ENCODE measurements at places on chromosomes 12 and 14. TPM values are rescaled to one million over a fixed set of nuclear protein-coding genes. Genes with fewer than 3 reads are reported as not detected.
A peak's percentile ranks its signal among the peaks of the same experiment; 100 is the strongest.

- no peak for DNase-seq
- no peaks in the 10 kb centered on the region for H3K27me3 ChIP-seq
- H3K4me1 ChIP-seq = peaks cover 8% of the 10 kb centered on the region
- H3K4me3 ChIP-seq = no peak overlapping the region
- H3K36me3 ChIP-seq = peaks cover 3% of the 10 kb centered on the region
Observed at GRCh38 chr14:45198551-45198950, 54.5 kb downstream of the MIS18BP1 start.

The DDX23 gene
- total RNA-seq = 97.9 TPM

GRCh38 chr12:21828136-21828775, 53.8 kb upstream of the KCNJ8 start:
- no peak for DNase-seq
- H3K27me3 ChIP-seq = no peaks in the 10 kb centered on the region
- no peak overlapping the region for H3K4me3 ChIP-seq

DNA sequence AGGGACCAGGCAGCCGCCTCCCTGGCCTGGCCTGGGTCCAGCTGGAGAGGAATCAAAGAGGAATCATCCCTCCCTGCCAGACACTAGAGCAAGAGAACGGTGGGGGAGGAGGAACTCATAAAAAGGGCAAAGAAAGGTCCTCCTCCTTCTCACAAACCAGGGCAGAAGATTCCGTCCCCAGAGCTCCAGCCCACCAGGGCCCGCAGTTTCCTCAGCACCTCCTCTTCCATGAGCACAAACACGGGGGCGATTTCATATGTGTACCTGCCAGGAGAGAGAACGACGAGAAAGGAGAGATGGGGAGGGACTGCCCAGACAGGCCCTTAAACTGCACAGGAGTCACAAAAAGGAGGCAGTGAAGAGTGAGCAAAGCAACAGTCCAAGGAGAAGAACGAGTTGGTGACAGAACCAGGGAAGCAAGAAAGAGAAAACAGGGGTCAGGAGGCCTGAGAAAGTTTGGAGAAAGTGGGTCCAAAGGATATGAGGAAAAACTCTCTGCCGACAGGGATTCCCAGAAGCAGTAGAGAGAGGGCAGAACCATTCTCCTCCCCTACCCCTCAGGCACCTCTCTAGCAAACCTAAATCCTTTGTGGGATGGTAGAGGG, 8.7 kb upstream of the ZNF740 start:
- H3K27me3 ChIP-seq = no peaks in the 10 kb centered on the region
- peaks cover 20% of the 10 kb centered on the region for H3K36me3 ChIP-seq
- H3K27ac ChIP-seq = peak overlapping the region; percentile 95
- DNase-seq = peak; percentile 67

DNA sequence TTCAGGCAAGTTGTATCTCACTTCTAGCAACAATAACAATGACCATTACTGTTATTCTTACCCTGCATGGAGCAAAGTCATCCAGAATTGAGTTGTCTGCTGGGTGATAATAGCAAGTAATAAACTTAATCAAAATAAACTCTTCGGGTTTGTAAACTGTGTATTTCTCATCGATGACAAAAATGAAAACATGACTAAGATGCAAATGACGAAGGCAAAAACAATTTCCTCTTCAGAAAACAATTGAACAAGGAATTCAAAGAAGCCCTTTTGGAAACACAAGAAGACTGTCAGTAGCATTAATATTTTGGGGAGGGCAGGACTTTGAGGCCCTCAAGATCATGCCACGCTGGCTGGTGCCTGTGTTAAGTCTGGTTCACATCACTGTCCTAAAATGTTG, 232.0 kb downstream of the BTG1 start:
- H3K27me3 ChIP-seq = no peaks in the 10 kb centered on the region
- peaks cover 5% of the 10 kb centered on the region for H3K4me1 ChIP-seq
- DNase-seq = no peak
- no peak overlapping the region for H3K4me3 ChIP-seq
- H3K27ac ChIP-seq = no peak overlapping the region
- H3K36me3 ChIP-seq = no peaks in the 10 kb centered on the region

DNA sequence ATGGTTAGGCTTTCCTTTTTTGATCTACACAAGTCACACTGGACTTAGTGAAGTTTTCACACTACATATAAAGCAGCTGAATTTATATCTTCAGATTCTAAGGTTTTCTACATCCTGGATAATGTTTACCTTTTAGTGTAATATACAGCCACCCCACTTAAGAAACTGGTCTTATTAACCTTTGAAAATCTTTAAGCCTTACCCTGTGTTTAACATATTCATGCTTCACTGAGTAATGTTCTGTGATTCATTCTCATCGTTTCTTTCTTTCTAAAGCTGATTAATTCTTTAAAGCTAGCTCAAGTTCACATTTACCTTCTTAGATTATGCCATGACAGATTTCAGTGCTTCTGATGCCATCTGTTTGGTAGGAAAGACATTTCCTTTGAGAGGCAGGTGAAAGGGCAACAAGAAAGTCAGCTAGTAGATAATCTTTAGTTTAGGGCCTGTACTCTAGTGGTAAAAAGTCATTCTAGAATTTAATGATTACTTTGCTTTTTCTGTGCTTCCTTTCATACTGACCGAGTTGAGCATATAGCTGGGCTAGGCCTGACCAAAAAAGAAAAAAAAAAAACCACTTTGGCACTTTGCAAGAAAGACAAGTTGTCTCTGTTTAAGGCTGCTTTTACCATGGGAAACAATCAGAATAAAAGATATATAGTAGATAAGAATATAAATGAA, 690.9 kb upstream of the FBXO33 start:
- peak overlapping the region; percentile 47 for H3K27ac ChIP-seq
- no peak for DNase-seq
- no peaks in the 10 kb centered on the region for H3K36me3 ChIP-seq
- H3K4me1 ChIP-seq = peaks cover 20% of the 10 kb centered on the region

The ACOT4 gene
- total RNA-seq = 1.5 TPM

- peaks cover 3% of the 10 kb centered on the region for H3K36me3 ChIP-seq
- no peak for DNase-seq
- no peak overlapping the region for H3K27ac ChIP-seq
- peaks cover 10% of the 10 kb centered on the region for H3K4me1 ChIP-seq
Observed at GRCh38 chr12:54175200-54175963, 13.4 kb downstream of the SMUG1 start.

The CCDC197 gene
- not detected for total RNA-seq

- no peak for DNase-seq
- H3K4me1 ChIP-seq = peaks cover 6% of the 10 kb centered on the region
- H3K27me3 ChIP-seq = no peaks in the 10 kb centered on the region
Observed at GRCh38 chr12:71981149-71981548, 42.5 kb downstream of the TPH2 start.

DNA sequence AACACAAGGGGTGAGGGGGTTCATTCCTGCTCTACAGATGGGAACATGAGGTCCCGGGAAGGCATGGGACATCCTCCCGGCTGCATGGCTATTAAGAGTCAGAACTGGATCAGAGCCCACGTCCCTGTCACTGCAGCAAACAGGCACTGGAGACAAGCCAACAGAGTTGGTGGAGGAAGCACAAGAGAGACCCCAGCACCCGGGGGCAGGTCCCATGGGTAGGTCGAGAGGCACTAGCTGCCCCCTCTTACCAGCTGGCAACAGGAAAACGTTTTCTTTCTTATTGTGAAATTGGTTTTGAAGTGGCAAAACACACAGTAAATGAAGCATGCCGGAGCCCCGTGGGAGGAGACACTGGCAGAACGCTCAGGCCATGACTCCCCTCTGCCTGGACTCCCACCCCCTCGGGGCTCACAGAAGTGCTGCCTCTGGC, 43.6 kb downstream of the SYNE3 start:
- DNase-seq = no peak
- H3K27ac ChIP-seq = no peak overlapping the region
- H3K36me3 ChIP-seq = no peaks in the 10 kb centered on the region
- peaks cover 3% of the 10 kb centered on the region for H3K4me1 ChIP-seq

DNA sequence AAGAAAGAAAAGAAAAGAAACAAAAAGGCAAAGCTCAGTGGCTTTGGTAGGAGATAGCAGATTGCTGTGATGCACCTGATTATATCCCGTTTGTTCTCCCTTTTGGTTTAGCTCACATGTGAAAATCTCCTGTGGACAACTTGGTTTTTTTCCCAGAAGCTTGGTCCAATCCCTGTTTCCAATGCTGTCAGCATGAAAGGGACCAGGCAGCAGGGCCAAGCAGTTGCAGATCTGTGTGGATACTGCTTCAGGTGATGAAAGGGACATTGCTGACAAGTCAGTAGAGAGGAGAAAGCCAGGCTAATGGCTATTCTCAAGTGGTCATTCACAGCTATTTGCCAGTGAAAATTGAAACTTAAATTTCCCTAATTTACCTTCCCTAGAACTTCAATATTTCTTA, 18.8 kb upstream of the SLCO1A2 start:
- H3K4me1 ChIP-seq = no peaks in the 10 kb centered on the region
- H3K27me3 ChIP-seq = no peaks in the 10 kb centered on the region
- no peaks in the 10 kb centered on the region for H3K36me3 ChIP-seq
- no peak overlapping the region for H3K27ac ChIP-seq

The DAZAP2 gene
- 105 TPM for total RNA-seq

The METAP2 gene
- 92.2 TPM for total RNA-seq

DNA sequence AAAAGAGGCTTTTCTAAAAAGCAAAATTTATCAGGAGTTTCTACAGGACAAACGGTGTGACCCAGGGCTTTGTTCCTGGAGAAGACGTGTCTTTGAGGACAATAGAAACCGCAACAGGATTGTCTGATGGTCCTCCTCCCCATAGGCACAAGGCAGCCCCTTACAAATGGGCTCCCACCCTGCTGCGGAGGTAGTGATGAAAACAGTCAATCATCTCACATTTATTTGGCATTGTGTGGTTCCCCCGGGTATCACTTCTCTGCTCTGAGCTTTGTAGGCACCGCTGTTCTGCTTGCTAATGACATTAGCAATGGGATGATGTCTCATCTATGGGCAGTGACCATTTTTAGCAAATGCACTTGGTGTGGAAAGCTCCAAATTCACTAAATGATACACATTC, 155.5 kb upstream of the TMPO start:
- H3K27ac ChIP-seq = no peak overlapping the region
- no peak for DNase-seq
- no peaks in the 10 kb centered on the region for H3K36me3 ChIP-seq
- no peak overlapping the region for H3K4me3 ChIP-seq
- H3K27me3 ChIP-seq = peaks cover 22% of the 10 kb centered on the region
- no peaks in the 10 kb centered on the region for H3K4me1 ChIP-seq

The ART4 gene
- total RNA-seq = 2.3 TPM

DNA sequence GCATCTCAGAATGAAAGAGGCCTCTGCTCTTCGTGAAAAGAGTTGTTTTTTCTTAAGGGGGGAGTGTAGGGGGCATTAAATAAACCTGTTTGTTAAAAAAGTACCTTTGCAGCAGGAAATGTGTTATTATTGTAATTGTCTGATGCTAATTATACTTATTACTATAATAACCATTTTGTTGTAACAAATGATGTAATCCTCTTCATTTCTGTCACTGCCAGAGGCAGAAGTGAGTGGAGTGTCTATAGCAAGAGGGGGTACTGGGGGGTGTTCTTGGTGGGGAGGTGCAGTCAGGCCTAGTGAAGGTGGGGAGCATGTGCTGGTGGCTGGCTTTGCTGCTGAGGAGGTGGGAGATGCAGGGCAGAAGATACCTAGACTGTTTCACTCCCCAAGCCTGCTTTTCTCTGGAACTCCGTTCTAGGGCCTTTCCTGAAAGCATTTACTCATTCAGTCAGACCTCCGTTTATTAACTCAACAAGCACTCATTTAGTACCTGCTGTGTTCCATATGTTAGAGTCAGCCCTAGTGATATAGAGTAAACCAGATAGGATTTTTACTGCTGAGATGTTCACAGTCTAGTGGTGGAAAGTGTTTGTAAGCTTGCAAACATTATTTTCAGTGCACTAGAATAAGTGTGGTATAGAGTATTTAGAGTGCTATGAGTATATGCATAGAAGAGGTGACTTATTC, 77.5 kb upstream of the CISTR start:
- H3K4me1 ChIP-seq = peaks cover 6% of the 10 kb centered on the region
- no peak overlapping the region for H3K27ac ChIP-seq
- no peak overlapping the region for H3K4me3 ChIP-seq
- DNase-seq = no peak
- peaks cover 58% of the 10 kb centered on the region for H3K27me3 ChIP-seq

DNA sequence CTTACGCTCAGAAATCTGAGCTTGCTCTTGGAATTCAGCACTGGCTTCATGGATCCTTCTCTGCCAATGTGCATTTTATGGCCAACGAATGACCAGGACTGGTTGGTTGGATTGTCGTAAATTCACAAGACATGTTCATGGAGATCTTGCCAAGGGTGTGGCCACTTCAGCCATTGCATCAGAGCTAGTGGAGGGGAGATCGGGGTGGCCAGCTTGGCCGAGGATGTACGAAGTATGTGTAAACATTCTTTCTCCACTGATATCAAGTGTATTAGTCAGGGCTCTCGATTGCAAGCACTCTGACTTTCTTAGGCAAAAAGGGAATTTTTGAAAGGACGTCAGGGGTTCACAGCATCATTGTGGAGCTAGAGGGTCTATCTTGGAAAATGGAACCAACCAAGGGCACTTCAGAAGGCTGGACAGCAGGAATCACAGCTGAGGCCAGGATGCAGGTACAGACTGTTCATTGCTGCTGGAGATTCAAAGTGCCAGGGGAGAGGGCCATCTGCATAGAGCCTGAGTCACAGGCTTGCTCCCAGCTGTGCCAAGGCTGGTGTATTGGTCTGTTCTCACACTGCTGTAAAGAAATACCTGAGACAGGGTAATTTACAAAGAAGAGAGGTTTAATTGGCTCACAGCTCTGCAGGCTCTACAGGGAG, 32.9 kb upstream of the ADGRD1 start:
- peaks cover 8% of the 10 kb centered on the region for H3K4me1 ChIP-seq
- H3K36me3 ChIP-seq = no peaks in the 10 kb centered on the region
- no peak overlapping the region for H3K4me3 ChIP-seq
- H3K27ac ChIP-seq = no peak overlapping the region
- H3K27me3 ChIP-seq = peaks cover 77% of the 10 kb centered on the region

- DNase-seq = no peak
- H3K27me3 ChIP-seq = peaks cover 40% of the 10 kb centered on the region
- H3K36me3 ChIP-seq = no peaks in the 10 kb centered on the region
- no peak overlapping the region for H3K4me3 ChIP-seq
Observed at GRCh38 chr12:131380965-131381705, 329.8 kb upstream of the SFSWAP start.

The LTB4R gene
- total RNA-seq = 10.7 TPM

- H3K27ac ChIP-seq = no peak overlapping the region
- H3K36me3 ChIP-seq = no peaks in the 10 kb centered on the region
- no peak for DNase-seq
- peaks cover 5% of the 10 kb centered on the region for H3K4me1 ChIP-seq
Observed at GRCh38 chr14:76727384-76727783, 33.9 kb upstream of the VASH1 start.

DNA sequence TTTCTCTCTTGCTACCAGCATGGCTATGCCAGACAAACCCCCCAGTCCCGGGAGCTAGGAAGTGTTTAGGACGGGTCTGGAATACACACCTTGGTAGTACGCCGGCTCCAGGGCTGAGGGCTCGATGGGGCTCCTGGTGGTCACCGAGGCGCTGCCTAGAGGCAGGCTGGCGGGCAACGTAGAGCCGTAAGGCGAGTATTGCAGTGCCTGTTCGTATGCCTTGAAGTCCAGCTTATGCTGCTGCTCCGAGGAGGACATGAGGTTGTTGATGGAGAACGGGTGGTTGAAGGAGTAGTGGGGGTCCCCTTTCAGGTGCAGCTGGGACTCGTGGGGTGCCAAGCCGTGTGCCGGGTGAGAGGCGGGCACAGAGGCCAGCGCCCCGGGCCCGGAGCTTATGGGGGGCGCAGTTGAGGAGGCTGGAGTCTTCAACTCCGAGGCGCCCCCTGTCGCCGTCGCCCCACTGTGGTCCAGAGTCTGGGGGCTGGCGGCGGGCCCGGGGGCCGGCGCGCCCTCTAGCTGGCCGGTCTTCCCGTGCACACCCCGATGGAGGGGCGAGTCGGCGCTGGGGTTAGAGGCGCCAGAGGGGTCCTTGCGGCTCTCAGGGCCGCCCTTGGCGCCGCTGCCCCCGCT, 3.6 kb downstream of the FOXA1 start:
- H3K27me3 ChIP-seq = peaks cover 89% of the 10 kb centered on the region
- peaks cover 14% of the 10 kb centered on the region for H3K36me3 ChIP-seq
- peaks cover 37% of the 10 kb centered on the region for H3K4me1 ChIP-seq

All from mesothelial cell of epicardium (in vitro differentiated cells).